Hindlimb muscle (tissue), 1 donor: ENCODE measurements at places on chromosomes 16 and 17.

DNA sequence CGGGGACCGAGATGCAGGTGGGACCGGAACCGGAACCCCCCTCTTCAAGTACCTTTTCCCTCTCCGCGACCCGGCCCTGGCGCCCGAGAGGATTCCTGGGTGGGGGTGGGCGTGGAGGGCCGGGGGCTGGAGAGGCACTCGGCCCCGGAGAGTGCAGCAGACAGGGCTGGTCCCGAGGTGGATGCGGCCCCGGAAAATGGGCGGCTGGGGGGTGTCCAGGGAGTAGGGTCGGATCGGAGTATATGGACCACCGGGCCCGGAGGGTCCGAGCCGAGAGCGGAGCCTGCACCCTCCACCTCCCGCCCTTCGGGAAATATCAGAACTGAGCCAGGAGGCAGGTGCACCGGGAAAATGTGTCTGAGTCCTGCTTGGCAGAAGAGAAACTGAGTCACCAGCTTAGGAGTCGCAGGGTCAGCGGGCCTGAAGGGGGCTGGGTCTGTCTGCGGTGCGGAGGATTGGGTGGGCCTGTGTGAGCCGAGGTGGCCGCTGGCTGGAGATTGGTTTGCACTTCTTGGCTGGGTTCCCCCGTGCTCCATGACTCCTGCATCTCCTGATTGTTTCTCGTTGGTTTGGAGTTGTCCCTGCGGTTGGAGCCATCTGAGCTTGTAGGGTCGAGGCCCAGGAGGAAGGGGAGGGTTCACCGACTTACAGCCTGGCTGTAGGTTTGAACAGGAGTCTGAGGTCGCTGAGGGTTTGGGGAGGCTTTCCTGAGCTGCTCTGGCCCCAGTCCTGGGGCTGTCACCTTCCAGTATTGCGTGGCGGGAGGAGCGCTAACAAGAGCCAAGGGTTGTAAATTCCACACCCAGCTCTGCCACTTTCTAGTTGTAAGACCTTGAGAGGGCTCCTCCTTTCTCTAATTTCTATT is 518 bp downstream of the SH2B1 start:
- peak; percentile 53 for DNase-seq

GRCh38 chr16:56833243-56833970 is 31.6 kb upstream of the SLC12A3 start:
- DNase-seq = no peak

DNA sequence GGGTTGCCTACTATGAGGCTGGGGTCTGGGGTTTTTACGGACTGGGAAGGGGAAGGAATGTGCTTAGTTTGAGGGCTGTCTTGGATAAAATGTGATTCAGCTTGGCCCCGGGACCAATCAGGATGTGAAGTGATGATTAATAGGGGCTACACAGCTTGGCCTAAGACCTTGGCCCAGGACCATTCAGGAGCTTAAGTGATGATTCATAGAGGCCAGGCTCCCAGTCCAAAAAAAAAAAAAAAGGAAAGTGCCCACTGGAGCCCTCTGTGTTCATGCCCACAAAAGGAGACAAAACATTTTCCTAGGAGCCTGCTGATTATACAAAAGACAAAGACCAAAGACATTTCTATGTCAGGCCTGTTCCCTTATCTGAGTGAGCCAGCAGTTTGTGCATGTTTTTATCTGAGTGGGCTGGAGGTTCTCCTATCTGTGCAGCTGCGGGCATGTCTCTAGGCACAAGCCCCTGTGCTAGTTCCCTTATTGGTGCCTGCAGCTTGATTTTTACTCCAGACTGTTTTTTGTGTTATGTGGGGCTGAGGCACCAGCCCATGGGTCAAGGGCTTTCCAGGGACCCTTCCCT is 898.2 kb upstream of the GOT2 start:
- no peak for DNase-seq

DNA sequence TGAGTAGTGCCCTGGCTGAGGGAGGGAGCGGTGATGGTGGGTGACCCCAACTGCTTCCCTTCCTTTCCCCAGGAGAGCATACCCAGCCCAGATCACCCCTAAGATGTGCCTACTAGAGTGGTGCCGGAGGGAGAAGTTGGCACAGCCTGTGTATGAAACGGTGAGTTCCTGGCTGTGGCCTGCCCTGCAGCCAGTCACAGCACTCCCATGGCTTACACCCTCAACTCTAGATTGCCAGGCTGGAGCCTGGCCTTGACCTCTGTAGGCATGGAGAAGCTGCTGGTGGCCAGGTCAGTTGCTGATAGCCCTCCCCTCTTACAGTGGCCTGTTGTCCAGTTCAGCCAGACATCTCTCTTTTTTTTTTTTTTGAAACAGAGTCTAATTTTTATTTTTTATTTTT is 8.6 kb upstream of the NFATC3 start:
- no peak for DNase-seq

DNA sequence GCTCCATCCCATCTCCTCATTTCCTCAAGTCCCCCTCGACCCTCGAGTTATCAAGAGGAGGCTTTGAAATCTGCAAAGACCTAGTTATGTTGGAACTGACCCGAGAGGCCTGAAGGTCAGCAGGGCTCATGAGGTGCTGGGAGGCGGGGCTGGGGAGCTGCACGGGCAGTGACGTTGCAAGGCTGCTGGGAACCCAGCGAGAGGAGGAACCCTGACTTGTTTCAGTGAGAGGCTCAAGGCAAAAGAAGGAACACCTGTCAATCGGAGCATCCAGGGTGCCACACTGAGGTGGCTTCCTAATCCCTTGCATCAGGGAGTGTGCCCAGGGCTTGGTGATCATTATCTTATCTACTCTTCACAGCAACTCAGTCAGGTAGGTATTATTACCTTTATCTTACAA is 86.9 kb downstream of the CDH11 start:
- no peak for DNase-seq

DNA sequence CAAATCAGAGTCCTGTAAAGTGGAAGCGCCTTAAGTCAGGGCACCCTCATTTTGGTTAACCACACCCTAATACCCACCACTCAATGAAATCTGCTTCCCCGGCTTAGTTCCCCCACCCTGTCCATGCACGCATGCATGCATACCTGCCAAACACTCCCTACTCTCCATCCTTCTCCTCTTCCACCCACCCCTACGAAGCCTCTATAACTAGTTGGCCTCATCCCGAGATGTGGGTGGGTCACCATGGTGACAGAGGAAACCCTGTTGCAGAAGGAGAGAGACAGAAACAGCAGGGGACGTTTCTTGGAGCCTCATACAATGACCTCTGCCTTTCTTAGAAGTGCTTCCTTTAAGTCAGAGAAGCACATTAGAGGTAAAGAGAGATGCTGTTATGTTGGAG is 46.8 kb upstream of the DNAH9 start:
- DNase-seq = no peak

DNA sequence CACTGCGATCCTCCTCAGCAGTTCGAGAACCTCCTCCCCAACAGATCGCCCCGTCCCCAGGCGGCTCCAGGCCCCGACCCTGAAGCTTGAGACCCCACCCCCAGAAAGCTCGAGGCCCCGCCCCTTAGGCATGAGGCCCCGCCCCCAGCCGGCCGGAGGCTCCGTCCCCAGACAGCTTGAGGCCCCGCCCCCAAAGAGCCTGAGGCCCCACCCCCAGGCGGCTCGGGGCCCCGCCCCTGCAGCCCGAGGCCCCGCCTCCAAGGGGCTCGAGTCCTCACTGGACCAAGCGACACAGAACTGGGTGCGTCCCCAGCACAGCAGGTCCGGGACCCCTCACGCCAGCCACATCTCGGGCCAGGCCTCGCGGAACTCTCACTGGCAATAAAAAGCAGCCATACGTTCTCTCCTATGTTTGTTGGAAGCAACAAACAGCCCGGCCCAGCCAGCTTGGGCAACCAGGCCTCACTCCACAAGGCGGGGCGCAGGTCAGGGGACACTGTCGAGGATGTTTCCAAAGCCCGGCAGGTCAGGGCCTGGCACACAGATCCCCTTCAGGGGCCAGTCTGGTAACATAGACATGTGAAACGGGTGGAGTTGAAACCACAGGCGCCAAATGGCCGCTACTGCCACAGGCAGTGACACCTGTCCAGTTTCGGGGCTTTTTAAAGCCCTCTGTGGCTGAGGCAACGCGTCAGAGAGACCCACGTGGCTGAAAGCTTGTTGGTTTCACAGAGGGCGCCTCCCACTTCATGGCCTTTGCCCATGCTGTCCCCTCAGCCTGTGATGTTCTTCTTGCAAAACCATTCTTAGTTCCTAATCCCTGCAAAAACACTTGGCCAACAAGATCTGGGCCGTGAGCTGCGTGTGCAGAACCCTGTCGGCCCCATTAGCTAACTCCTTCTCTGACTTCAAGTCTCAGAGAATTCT is 224.2 kb downstream of the PARN start:
- no peak for DNase-seq

- peak; percentile 9 for DNase-seq
Observed at GRCh38 chr16:90077757-90078578, 837 bp upstream of the PRDM7 start.

GRCh38 chr16:73797115-73797514 is 499.5 kb upstream of the PSMD7 start:
- no peak for DNase-seq

DNA sequence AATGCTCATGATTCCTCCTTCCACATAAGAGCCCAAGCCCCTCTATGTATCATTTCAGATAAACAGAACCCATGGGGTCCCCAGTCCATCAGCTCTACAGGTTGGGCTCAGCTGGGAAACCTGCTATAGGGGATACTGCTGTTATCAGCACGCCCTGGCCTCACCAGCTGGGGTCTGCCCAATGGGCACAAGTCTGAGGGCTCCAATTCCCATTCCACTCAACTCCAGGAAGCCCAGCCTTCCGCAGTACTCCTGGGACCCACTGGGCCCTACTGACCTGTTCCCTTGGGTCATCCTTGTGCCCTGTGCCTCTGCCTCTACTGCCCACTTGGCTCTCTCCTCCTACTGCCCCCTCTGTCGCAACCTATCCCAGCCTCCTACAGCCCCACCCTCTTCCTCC is 16.2 kb upstream of the XYLT2 start:
- DNase-seq = no peak

GRCh38 chr16:15873301-15873700 is 15.1 kb downstream of the CEP20 start:
- peak; percentile 45 for DNase-seq

DNA sequence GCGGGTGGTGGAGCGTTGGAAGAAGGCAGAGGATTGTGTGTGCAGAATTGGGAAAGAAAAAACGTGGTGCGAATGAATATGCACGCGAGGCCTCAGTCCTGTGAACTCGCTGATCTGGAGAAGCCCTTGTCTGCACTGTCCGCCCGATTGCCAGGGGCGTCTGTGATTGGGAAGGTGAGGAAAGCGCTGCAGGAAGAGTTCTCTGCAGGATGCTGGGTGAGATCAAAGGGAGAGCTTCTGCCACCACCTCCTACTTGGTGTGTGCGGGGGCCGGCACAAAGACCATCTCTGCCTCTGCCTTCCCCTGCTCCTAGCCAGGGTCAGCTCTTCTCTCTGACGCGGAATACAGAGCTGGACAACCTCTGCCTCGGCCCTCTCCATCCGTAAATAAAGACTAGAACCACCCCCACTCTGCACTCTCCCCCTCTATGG is 841 bp upstream of the RAB5C start:
- no peak for DNase-seq

- DNase-seq = no peak
Observed at GRCh38 chr17:62875296-62875695, 67.2 kb upstream of the MARCHF10 start.

DNA sequence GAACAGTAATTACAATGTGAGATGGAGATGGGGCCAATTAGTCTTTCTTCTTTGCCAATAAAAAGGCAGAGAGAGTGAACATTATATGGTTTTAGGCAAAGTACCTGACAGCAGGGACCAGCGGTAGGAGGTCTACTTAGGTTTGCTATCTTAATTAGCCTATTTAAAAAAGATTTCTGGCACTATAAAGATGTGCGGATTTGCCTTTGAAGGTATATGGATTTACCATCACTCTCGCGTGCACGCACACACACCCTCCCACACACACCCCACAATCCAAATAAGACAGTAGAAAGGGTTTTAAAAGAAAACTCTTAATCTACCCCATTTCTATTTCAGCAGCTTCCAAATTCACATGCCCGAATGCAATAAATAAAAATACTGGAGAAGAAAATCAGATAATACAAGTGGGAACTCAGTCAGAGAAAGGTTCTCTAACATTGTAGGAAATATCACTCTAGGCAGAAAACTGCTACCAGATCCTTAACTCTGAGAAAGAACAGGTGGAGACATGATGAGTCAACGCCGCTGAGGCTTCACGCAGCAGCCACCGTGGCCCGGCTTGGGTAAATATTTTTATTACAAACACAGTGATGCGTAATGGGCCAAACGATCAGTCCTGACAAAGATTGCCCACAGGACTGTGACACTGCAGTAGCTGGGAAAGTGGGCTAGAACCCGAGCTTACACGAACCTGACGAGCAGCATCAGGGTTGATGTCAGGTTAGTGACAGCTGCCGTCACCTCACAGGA is 66.6 kb upstream of the AXIN2 start:
- no peak for DNase-seq

DNA sequence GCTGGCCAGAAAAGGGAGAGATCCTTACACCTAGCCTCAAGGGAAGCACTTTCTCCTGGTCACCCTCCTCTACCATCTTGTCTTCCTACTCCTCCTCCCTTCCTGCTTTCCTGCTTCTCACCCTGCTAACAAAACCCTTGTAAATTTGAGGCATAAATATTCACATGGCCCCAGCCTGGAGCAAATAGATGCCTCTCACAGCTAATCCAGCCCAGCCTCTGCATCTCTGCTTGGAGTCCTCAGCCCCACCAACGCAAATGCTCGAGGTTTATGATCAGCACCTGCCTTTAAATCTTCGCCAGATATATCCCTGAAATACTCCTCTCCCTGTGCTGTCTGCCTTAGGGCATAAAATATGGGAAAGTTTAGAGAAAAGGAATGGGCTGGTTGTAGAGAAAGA is 205.2 kb upstream of the CDH5 start:
- DNase-seq = no peak

DNA sequence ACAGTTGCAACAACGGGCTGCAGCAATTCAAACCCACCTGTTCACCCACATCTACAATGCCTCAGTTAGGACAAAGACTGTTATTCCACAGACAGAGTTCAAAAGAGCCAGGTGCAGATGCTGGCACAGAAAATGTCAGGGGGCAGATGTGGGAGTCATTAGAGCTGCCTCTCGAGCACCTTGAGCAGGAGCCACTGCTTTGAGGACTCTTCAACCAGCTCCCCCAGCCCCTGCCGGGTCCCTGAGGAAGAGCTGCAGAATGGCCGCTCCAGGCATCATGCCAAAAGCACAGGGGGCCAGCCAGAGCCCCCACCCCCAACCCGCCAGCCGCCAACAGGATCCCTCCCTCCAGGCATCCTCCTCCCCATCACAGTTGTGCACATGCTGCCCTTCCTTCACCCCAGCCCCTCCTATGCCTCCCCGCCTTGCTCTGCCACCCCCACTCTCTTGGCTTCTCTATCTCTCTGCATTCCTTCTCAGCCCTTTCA is 20.8 kb downstream of the C17orf67 start:
- no peak for DNase-seq

GRCh38 chr16:51155820-51156806 is 5.0 kb upstream of the SALL1 start:
- DNase-seq = no peak

GRCh38 chr17:82435103-82435502 is 15.4 kb downstream of the CYBC1 start:
- DNase-seq = no peak

GRCh38 chr16:53775821-53776431 is 72.0 kb downstream of the FTO start:
- DNase-seq = peak; percentile 29
